ENCODE measurements at places on chromosomes 7 and 10. TPM values are rescaled to one million over a fixed set of nuclear protein-coding genes. Genes with fewer than 3 reads are reported as not detected.

DNA sequence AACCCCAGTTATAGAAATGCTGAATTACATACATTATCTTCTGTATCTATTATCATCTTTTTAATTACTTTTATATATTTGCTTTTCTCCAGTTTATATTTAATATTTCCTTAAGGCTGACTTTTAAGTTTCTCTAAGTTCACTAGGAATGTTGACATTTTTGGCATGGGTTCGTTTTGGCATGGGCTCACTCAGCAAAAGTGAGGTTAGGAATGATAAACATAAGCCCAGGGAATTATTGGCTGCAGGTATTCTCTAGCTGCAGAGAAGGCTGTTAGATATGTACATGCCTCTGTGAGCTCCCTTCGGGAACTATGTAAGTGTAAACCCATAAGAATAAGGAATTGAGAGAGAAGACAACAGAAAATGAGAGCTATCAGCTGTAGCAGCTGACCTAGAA, 63.6 kb upstream of the RAB18 start:
- H3K4me1 ChIP-seq: no peaks in the 10 kb centered on the region
- no peaks in the 10 kb centered on the region for H3K36me3 ChIP-seq
- DNase-seq: no peak

DNA sequence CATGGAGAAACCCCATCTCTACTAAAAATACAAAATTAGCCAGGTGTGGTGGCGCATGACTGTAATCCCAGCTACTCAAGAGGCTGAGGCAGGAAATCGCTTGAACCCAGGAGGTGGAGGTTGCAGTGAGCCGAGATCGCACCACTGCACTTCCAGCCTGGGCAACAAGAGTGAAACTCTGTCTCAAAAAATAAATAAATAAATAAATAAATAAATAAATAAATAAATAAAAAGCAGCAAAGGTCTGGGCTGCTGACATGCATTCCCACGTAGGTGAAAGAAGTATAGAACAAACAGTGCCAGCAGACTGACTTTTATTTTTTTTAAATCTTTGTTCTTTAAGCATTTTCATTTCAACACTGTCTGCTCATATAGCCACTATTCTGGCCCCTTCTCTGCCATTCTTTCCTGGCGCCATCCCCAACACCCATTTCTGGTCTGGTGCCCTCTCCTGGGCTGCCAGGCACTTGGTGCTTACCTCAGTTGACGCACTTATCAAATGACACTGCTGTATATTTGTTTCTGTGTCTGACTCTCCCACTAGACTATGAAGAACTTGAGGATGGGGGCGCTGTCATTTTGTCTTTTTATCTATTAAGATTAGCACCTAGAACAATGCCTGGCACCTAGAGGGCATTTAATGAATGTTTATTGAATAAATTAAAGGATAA, 15.6 kb downstream of the FAM107B start:
- no peaks in the 10 kb centered on the region for H3K27me3 ChIP-seq
- no peak overlapping the region for H3K4me3 ChIP-seq
- no peak overlapping the region for H3K27ac ChIP-seq
- DNase-seq: no peak
- H3K4me1 ChIP-seq: peaks cover 28% of the 10 kb centered on the region
- H3K36me3 ChIP-seq: no peaks in the 10 kb centered on the region

GRCh38 chr10:62433181-62433692, 59.1 kb downstream of the ZNF365 start:
- H3K36me3 ChIP-seq: no peaks in the 10 kb centered on the region
- DNase-seq: no peak
- H3K27me3 ChIP-seq: no peaks in the 10 kb centered on the region
- H3K4me1 ChIP-seq: no peaks in the 10 kb centered on the region
- H3K4me3 ChIP-seq: no peak overlapping the region
- H3K27ac ChIP-seq: no peak overlapping the region

- no peak overlapping the region for H3K27ac ChIP-seq
- no peak overlapping the region for H3K4me3 ChIP-seq
- H3K27me3 ChIP-seq: no peaks in the 10 kb centered on the region
- no peak for DNase-seq
- no peaks in the 10 kb centered on the region for H3K4me1 ChIP-seq
- H3K36me3 ChIP-seq: no peaks in the 10 kb centered on the region
These were observed 120.0 kb downstream of the PPP1R9A start for GRCh38 chr7:95027234-95027872.

DNA sequence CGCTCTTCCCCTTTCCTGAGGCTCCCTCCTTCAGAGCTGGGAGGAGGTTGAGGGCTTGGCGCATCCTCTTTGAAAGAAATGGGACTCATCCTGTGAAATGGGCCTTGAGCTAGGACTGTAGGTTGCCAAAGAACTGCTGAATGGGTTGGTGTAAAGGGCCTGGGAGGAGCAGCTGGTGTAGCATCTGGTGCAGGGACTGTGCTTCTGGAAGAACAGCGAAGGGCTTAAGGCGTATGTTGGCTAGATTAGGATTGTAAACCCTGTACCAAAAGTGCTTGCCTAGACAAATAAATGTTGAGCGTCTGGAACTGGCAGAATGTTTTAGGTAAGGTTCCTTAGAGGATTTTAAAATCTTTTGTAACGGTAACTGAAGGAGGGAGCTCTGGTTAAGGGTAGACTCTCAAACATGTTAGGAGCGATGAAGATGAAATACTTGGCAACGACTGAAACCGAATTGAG, 563 bp downstream of the STAM start:
- H3K4me3 ChIP-seq: peak overlapping the region; percentile 62
- H3K36me3 ChIP-seq: no peaks in the 10 kb centered on the region
- H3K27me3 ChIP-seq: no peaks in the 10 kb centered on the region

DNA sequence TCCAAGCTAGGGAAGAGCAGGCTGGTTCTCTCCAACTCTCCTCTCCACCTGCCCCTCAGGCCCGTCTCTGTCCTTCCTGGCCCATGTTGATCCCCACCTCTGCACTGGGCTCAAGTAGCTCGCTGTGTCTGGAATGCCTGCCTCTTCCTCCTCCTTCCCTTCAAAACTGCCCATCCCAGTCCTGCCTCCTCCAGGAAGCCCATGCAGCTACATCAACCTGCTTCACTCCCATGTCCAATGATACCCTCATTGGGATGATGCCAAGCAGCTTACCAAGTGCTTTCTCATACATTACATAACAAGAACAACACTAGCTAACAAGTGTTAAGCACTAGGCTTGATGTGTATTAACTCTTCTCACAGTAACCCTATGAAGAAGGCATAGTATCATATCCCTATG, 8.2 kb downstream of the ASB10 start:
- no peaks in the 10 kb centered on the region for H3K4me1 ChIP-seq
- H3K4me3 ChIP-seq: no peak overlapping the region
- DNase-seq: no peak
- H3K27me3 ChIP-seq: peaks cover 28% of the 10 kb centered on the region
- H3K27ac ChIP-seq: no peak overlapping the region

Gene MSMB
- not detected for total RNA-seq

GRCh38 chr10:120360571-120360970, 96.5 kb upstream of the PLPP4 start:
- H3K4me3 ChIP-seq: no peak overlapping the region
- no peak for DNase-seq
- no peaks in the 10 kb centered on the region for H3K4me1 ChIP-seq
- no peaks in the 10 kb centered on the region for H3K36me3 ChIP-seq
